ENCODE measurements at places on chromosomes 2 and 18.

- DNase-seq = no peak
Observed at GRCh38 chr2:51084750-51085149, 52.8 kb upstream of the NRXN1 start.

DNA sequence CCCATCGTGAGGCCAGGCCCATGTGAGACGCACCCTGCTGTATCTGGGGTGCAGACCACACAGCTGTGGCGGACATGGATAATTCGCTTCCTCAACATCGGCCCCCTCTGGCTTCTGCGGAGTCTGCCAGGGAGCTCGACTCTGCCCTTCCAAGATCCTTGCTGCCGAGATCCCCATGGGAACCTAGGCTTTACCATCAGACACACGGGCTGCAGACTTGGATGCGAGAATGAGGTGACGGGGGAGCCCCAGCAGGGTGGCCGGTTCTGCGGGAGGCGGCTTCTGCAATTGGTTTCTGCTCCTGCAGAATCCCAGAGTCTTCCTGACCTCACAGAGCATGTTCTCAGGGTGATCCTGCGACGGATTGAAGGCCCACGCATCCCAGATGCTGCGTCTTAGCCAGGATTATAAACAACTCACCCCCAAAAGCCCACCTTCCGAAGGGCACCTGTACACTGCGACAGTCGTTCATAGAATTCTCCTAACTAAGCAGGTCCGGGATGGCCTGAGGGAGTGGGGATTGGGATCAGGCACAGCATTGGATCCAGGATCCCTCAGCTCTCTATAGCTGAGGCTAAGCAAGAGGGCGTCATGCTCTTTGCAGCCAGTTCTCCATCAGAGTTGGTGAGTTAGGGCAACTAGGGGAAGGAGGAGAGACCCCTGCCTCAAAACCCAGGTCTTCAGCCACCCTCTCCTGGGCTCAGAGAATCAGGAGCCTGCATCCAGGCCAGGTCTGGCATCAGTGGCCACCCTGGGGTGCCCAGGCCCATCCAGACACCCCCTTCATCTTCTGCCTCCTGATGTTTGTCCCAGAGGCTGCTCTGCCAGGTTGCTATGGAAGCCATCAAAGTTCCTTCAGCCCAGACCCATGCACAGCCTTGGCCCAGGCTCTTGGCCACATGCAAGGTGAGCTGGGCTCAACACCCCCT is 74.7 kb upstream of the SNTG2 start:
- DNase-seq = no peak

GRCh38 chr18:25225151-25225550 is 126.8 kb downstream of the ZNF521 start:
- DNase-seq = no peak

- DNase-seq = no peak
Observed at GRCh38 chr18:68509902-68510301, 205.0 kb downstream of the TMX3 start.

DNA sequence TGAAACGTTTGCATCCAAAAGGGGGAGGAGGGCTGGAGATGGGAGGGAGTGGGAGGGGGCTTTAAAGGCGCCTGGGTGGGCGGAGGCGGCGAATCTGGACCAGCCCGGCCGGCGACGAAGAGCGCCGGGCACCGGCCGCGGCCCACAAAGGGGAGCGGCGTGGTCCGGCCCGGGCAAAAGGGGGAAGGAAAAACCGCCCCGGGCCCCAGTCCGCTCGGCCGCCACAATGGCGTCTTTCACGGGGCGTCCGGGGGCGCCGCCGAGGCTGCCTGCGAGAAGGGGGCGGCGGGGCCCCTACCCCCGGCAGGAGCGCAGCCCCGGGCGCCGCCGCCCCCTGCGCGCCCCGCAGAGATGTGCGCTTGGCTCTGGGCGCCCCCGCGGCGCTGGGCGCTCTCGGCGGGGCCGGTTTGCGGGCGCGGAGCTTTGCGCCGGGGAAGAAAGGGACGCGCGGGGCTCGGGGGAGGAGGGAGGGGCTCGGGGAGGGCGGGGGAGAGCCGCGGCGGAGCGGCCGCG is 108.1 kb upstream of the KCTD1 start:
- no peak for DNase-seq

DNA sequence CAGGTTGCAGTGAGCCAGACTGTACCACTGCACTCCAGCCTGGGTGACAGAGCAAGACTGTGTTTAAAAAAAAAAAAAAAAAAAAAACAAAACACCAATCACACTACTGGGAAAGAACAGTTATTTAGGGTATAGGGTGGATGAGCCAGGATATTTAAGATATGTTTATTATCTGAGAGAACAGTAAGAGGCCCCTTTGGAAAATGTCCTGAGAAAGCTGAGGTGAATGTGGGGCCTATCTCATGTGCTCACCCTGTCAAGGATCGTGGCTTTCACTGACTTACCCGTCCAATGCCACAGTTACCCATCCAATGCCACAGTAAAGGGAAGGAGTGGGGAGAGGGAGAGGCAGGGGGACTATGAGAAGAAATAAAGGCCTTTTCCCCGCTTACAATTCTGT is 19.9 kb upstream of the ENOSF1 start:
- no peak for DNase-seq

- no peak for DNase-seq
Observed at GRCh38 chr18:7117390-7118355, at the start of gene LAMA1. TSS of gene LAMA1 (minus strand) at chr18:7117797. CDS start at chr18:7117720, 77 bp downstream.

DNA sequence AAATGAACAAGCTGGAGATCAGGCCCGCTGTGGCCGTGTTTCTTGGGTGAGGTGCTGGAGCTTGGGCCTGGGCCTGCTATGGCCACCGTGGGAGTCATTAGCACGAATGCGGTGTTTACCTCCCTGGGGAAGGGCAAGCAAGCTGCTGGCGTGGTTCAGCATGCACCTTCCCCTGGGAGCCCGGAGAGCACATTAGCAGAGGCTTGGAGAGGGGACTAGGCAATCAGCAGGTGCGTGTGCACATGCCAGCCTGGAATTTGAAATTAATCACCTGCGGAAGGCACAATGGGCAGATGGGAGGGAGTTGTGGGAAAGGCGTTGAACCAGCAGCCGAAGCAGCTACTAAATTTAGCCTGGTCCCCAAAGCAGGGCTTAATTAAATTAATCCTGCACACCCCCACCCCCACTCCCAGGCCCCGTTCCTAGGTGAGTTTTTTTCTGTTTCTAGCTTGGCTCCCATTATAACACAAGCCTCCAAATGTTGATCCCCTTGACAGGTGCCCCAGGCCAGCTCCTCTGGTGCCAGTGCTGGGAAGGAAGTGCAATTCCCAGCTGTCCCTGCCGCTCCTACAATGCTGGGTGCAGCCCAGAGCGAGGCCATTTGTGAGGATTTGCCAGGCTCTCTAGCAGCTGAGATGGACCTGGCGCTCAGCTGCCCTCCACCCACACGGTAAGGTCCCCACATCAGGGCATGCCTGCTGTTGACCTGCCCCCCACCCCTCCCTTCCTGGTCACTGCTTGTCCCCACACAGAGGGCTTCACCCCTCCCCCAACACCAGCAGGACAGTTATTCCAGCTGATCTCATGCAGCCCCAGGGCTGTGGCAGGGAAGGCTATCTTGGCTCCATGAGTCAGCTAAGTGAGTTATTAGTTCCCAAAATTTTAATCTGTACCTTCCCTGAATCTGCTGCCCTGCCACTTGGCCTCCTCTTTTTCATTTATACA is 115.0 kb downstream of the ZBTB7C start:
- no peak for DNase-seq

- no peak for DNase-seq
Observed at GRCh38 chr2:173580956-173581355, 226.3 kb downstream of the CDCA7 start.

- DNase-seq = no peak
Observed at GRCh38 chr18:57730146-57730545, 73.0 kb downstream of the ATP8B1 start.

DNA sequence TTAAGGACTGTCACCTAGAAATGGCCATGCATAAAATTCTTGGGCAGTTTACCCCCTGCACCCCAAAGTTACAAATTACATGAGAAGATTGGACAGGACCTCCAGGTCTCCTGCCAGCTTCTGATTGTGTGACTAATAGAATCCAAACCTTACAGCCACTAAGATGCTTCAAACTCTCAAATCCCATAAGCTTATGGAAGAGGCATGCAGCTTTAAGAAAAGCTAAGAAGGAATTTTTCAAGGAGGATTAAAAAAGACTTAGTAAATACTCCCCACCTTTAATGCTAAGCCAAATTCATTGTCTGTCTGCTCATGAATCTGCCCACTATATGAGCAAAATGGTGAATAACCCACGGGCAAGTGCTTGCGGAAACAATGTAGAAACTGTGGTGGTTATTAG is 86.3 kb downstream of the MAIP1 start:
- DNase-seq = no peak

- DNase-seq = no peak
Observed at GRCh38 chr2:46066601-46067000, 230.6 kb upstream of the EPAS1 start.

- no peak for DNase-seq
Observed at GRCh38 chr2:146597291-146597690, 1247.5 kb upstream of the ACVR2A start.

- DNase-seq = no peak
Observed at GRCh38 chr18:79890674-79891073, 60.8 kb downstream of the SLC66A2 start.

DNA sequence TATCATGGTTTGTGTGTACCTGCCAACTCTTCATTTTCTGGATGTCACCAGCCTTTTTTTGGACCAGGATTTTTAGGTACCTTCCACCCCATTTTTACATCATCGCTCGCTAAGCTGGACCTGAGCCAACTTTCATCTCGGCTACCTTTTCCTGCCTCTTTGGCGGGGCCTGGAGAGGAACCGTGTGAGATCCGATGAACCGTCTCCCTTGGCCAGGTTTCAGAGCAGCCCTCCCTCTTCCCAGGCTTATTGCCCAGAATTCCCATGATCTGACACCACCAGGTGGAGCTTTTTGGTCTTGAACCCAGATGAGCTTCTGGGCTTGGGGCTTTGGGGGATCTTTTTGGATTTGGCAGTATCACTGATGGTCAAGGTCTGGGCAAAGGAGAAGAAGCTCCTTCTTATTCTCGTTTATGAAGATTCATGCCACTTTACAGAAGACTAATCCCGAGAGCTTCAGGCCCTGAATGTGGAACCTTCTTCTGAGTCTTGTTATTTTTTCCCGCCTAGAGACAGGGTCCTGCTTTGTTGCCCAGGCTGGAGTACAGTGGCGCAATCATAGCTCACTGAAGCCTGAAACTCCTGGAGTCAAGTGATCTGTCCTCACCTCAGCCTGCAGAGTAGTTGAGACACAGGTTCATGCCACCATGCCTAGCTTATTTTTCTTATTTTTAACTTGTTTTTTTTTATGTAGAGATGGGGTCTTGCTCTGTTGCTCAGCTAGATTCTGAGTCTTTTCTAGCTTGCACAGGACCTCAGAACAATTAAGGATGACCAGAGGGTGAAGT is 50.4 kb downstream of the GATA6 start:
- no peak for DNase-seq

DNA sequence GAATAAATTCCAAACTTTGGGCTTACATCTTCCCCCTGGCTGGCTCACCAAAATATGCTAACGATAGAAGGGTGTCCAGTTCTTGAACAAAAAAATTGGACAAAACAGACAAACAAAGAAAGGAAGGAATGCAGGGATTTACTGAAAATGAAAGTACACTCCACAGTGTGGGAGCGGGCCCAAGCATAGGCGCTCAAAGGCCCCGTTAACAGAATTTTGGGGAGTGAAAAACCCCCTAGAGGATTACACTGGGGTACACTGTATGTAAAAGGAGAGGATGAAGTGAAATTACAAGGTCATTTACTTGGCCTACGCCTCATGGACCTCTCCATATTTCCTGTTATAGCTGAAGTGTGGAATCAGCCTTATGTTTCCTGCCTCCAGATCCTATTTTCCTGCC is 899.7 kb downstream of the DSC3 start:
- DNase-seq = no peak

DNA sequence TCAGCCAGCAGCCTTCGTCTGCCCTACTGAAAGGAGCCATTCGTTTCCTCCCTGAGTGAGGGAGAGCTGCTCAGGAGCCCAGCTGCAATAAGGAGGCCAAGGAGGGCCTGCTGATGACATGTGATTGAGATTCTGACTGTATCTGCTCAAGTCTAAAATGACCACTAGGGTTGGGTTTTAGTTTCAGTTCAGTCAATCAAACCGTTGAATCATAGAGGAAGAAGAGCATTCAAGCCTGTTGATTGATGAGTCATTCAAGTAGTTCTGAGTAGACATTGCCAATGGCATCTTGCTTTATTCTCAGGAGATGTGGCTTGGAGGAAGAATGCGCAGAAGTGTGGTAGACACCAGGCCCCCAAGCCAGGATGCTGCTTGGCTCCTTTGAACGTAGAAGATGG is 19.9 kb upstream of the BCL2L11 start:
- DNase-seq = no peak

GRCh38 chr2:107961395-107961794 is 24.9 kb upstream of the SLC5A7 start:
- no peak for DNase-seq

DNA sequence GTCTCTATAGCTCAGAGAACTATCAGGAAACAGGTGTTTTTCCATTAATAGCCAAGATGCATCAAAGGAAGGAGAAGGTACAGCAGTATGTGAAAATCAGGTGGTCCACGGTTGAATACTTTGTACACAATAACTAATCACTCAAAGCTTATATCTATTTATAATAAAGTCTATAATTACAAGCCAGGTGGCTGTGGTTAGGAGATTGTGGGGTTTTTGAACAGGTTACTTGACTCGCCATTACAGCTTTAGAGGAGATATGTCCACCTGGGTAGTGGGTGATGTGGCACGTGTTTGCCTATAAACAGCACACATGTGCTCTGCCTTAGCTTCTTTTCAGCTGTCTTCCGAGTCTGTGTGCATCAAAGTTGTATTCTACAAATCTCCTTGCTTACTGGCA is 892.2 kb upstream of the ZEB2 start:
- DNase-seq = no peak

GRCh38 chr2:154762638-154763037 is 64.1 kb downstream of the KCNJ3 start:
- DNase-seq = no peak

GRCh38 chr2:133480707-133481429 is 87.4 kb downstream of the NCKAP5 start:
- DNase-seq = no peak

DNA sequence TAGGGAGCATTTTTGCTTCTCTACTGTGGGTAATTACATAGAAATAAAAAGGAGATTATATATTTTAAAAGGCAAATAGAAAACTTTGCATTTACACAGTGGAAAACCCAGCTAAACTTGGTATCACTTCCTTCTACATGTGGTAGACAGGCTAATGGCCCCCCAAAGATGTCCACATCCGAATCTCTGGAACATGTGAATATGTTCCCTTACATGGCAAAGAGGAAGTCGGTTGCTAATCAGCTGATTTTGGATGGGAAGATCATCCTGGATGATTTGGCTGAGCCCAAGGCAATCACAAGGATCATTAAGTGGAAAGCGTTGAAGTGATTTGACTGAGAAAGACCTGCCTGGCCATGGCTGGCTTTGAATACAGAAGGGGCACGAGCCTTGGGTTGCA is 26.2 kb downstream of the CREG2 start:
- no peak for DNase-seq

DNA sequence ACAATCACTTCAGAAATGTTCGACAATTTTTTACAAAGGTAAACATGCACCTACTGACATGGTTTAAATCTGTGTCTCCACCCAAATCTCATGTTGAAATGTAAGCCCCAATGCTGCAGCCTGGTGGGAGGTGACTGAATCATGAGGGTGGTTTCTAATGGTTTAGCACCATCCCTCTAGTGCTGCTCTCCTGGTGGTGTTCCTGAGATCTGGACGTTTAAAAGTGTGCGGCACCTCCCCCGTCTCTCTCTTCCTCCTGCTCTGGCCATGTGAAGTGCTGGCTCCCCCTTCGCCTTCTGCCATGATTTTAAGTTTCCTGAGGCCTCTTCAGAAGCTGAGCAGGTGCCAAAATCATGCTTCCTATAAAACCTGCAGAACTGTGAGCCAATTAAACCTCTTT is 28.3 kb downstream of the MAP3K2 start:
- no peak for DNase-seq

All from effector CD8-positive, alpha-beta T cell (primary cell).